Activated T-cell treated with anti-CD3 and anti-CD28 coated beads, Interleukin-2, amount 50 U/mL, for 72 hours (primary cell): ENCODE measurements at places on chromosomes 1 and 21. TPM values are rescaled to one million over a fixed set of nuclear protein-coding genes. Genes with fewer than 3 reads are reported as not detected.

GBP2 gene
- total RNA-seq, result 356 TPM

DNA sequence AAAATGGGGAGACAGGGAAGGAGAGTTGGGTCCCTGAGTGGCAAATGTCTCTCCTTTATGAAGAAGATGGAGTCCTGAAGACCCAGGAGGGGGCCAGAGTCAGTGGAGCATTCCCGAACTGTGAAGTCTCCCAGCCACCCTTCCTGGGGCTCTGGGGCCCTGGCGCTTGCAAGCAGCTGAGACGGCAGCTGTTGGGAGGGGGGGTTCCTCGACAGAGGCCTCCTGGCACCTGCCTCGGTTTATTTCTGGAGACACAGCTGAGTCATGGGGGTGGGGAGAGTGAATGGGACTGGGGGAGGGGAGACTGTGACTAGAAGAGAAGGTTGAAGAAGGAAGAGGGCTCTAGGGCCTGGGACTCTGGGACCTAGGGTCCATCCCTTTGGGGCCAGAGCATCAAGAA is 14.0 kb downstream of the NES start:
- no peak for DNase-seq
- H3K36me3 ChIP-seq, result no peaks in the 10 kb centered on the region
- H3K27ac ChIP-seq, result no peak overlapping the region
- peaks cover 51% of the 10 kb centered on the region for H3K4me1 ChIP-seq

- DNase-seq, result no peak
- no peaks in the 10 kb centered on the region for H3K4me1 ChIP-seq
- no peak overlapping the region for H3K4me3 ChIP-seq
- no peaks in the 10 kb centered on the region for H3K27me3 ChIP-seq
- H3K27ac ChIP-seq, result no peak overlapping the region
Observed at GRCh38 chr1:233951804-233952203, 47.3 kb downstream of the SLC35F3 start.

DNA sequence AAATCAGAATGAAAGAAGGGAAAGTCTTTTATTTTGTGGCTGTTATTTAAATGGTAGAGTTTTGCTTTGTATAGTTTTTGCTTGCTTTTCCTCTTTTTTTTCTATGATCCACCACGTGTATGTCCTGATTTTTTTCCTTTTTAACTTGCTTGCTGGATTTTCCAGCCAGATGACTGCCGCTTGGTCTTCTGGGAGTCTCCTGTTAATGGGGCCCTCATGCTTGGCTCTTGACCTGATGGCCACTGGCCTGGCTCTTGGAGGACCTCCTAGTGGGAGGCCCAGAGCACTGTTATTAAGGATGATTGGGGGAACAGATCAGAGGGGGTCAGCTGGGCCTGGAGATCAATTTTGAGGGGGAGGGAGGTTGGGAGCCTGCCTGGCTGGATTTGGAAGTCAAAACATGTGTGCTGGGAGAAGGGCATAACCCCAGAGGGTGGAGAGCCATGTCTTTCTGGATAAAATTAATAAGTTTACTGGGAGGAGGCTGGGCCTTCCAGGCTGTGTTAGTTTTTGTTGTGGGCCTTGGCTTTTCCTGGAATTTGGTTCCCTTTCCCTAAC is 1.2 kb downstream of the FGGY start:
- no peaks in the 10 kb centered on the region for H3K27me3 ChIP-seq
- H3K27ac ChIP-seq, result peak overlapping the region; percentile 24
- no peak for DNase-seq
- peaks cover 20% of the 10 kb centered on the region for H3K4me1 ChIP-seq

DNA sequence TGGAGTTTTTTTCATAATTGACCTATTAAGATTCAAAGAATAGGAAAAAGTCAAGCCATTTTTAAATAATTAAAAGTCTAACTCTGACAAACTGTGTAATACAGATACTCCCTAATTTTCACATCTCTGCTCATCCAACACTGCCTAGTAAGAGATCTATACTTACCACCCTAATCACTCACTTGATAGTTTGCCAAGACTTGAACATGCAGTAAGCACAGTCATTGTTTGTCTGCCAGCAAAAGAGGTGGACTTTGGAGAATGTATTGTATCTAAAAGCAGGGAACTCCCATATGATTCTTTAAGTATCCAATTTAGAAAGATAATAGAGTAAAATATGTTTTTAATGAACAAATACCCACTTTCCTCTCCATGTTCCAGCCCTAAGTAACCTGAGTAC is 15.5 kb downstream of the TMEM59 start:
- no peak overlapping the region for H3K27ac ChIP-seq
- H3K27me3 ChIP-seq, result no peaks in the 10 kb centered on the region
- DNase-seq, result no peak
- no peak overlapping the region for H3K4me3 ChIP-seq
- peaks cover 11% of the 10 kb centered on the region for H3K36me3 ChIP-seq

TAF5L gene
- 21.7 TPM for total RNA-seq

- no peak overlapping the region for H3K27ac ChIP-seq
- peaks cover 1% of the 10 kb centered on the region for H3K36me3 ChIP-seq
- H3K4me1 ChIP-seq, result peaks cover 19% of the 10 kb centered on the region
- no peak for DNase-seq
- no peak overlapping the region for H3K4me3 ChIP-seq
- peaks cover 24% of the 10 kb centered on the region for H3K27me3 ChIP-seq
Observed at GRCh38 chr1:92026806-92027205, 3.0 kb upstream of the EPHX4 start.

GRCh38 chr1:19754482-19754881 is 45.2 kb downstream of the TMCO4 start:
- no peak for DNase-seq
- no peaks in the 10 kb centered on the region for H3K27me3 ChIP-seq
- peaks cover 3% of the 10 kb centered on the region for H3K36me3 ChIP-seq

GPR3 gene
- total RNA-seq, result 0.91 TPM

GRCh38 chr21:42703136-42703908 is 49.9 kb downstream of the PDE9A start:
- H3K27me3 ChIP-seq, result no peaks in the 10 kb centered on the region
- H3K4me1 ChIP-seq, result no peaks in the 10 kb centered on the region
- no peak for DNase-seq
- H3K27ac ChIP-seq, result no peak overlapping the region

DNA sequence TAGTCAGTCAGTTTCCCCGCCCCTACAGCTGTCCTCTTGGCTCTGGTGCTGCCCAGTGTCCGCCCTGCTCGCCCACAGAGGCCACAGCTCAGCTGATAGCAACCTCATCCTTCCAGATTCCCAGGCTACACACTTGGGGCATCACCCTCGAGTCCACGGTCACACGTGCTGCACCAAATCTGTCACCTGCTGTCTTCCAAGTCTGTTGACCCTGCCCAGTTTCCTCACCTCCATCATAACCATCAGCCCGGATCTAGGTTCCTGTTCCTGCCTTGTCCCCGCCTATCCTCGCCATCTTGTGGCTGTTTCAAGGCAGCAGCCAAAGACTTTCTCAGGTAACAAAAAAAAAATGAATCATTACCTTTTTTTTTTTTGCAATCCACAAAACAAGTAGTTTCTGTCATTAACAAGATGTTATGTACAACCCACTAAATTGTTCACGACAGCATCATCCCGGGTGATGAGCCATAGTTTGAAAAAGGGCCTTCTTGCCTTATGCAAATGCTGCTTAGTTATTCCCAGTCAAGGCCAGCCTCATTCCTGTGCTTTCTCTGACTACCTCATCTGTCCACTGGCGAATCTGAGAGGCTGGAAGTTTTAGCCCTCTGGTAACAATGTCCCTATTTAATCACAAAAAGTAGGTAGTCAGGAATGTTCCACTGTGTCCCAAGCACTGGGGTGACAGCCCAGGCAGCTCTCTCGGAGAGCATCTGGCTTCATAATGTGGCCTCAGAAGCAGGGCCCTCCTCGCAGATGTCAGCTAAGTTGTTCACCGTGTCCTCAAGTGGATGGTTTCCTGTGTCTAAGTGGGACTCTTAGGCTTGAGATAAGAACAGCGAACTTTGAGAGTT is 4.9 kb upstream of the MIIP start:
- peaks cover 4% of the 10 kb centered on the region for H3K36me3 ChIP-seq
- H3K4me3 ChIP-seq, result peak overlapping the region; percentile 74
- no peaks in the 10 kb centered on the region for H3K27me3 ChIP-seq
- peaks cover 27% of the 10 kb centered on the region for H3K4me1 ChIP-seq
- peak overlapping the region; percentile 91 for H3K27ac ChIP-seq

HCRTR1 gene
- total RNA-seq, result not detected

- peak overlapping the region; percentile 41 for H3K27ac ChIP-seq
- H3K27me3 ChIP-seq, result no peaks in the 10 kb centered on the region
- peaks cover 75% of the 10 kb centered on the region for H3K4me1 ChIP-seq
- no peak for DNase-seq
Observed at GRCh38 chr21:45110873-45111624, 36.7 kb downstream of the ADARB1 start.

RNF220 gene
- total RNA-seq, result 92.1 TPM

- peak overlapping the region; percentile 23 for H3K4me3 ChIP-seq
- no peak overlapping the region for H3K27ac ChIP-seq
- DNase-seq, result no peak
- no peaks in the 10 kb centered on the region for H3K27me3 ChIP-seq
- peaks cover 34% of the 10 kb centered on the region for H3K4me1 ChIP-seq
Observed at GRCh38 chr1:179226738-179227137, 2.7 kb downstream of the ABL2 start.

GRCh38 chr1:170659399-170660035 is 4.4 kb upstream of the PRRX1 start:
- no peak overlapping the region for H3K27ac ChIP-seq
- peaks cover 70% of the 10 kb centered on the region for H3K27me3 ChIP-seq
- no peaks in the 10 kb centered on the region for H3K36me3 ChIP-seq
- H3K4me3 ChIP-seq, result no peak overlapping the region

GRCh38 chr1:168509875-168510791 is 33.7 kb downstream of the XCL2 start:
- H3K4me3 ChIP-seq, result peak overlapping the region; percentile 15
- no peaks in the 10 kb centered on the region for H3K36me3 ChIP-seq
- DNase-seq, result peak; percentile 37
- no peaks in the 10 kb centered on the region for H3K27me3 ChIP-seq

CAP1 gene
- 401 TPM for total RNA-seq

FLG gene
- not detected for total RNA-seq

DNA sequence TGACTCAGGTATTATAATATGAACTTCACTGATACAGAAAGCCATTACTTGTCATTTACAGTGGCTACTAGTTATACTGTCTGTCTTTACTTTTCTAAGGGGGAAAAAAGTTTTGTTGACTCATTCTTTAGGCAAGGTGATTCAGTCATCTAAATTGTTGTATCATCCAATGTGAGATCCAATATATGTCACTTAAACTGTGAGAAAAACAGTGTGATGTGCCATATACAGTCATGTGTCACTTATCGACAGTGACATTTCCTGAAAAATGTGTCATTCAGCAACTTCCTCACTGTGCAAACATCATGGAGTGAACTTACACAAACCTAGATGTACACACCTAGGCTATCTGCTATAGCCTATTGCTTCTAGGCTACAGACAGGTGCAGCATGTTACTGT is 57.6 kb downstream of the KCNK2 start:
- H3K4me3 ChIP-seq, result no peak overlapping the region
- H3K27me3 ChIP-seq, result no peaks in the 10 kb centered on the region
- no peak for DNase-seq
- H3K36me3 ChIP-seq, result peaks cover 4% of the 10 kb centered on the region
- H3K27ac ChIP-seq, result no peak overlapping the region
- H3K4me1 ChIP-seq, result no peaks in the 10 kb centered on the region
